ENCODE measurements at places on chromosomes 3 and 15. TPM values are rescaled to one million over a fixed set of nuclear protein-coding genes. Genes with fewer than 3 reads are reported as not detected.

GRCh38 chr3:158312560-158313141, 202.8 kb downstream of the RSRC1 start:
- H3K4me1 ChIP-seq = no peaks in the 10 kb centered on the region
- no peak overlapping the region for H3K27ac ChIP-seq
- DNase-seq = no peak
- H3K4me3 ChIP-seq = no peak overlapping the region
- no peaks in the 10 kb centered on the region for H3K27me3 ChIP-seq

Gene NMNAT3
- total RNA-seq = 4.6 TPM

Gene ZNF620
- 7.0 TPM for total RNA-seq

Gene GHSR
- total RNA-seq = not detected

- no peak overlapping the region for H3K4me3 ChIP-seq
- no peaks in the 10 kb centered on the region for H3K4me1 ChIP-seq
- H3K27me3 ChIP-seq = no peaks in the 10 kb centered on the region
- no peak for DNase-seq
Measured at GRCh38 chr3:6644070-6644929, 216.6 kb upstream of the GRM7 start.

Gene SUSD5
- total RNA-seq = 1.1 TPM

GRCh38 chr3:5800965-5801364, 613.5 kb downstream of the EDEM1 start:
- no peaks in the 10 kb centered on the region for H3K27me3 ChIP-seq
- H3K4me1 ChIP-seq = no peaks in the 10 kb centered on the region
- no peak overlapping the region for H3K4me3 ChIP-seq
- no peak for DNase-seq
- no peak overlapping the region for H3K27ac ChIP-seq

DNA sequence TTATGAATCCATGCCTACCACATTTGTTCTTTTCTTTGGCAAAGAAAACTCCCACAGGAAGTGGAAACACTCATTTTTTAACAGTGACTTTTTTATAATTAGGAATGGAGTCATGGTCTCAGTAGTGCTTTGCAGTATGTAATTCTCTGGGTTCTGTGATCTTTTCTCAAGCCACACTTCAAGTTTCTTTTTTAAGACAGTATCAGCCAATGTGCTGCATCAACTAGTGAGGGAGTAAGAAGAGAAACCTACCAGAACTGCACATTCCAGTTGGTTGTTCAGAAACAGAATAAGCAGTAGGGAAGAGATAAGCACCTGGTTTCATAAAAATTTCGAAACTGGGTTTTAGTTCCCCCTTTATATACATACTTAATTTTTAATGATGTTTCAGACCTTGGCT, 126.3 kb downstream of the FOXB1 start:
- no peak for DNase-seq
- no peaks in the 10 kb centered on the region for H3K27me3 ChIP-seq
- H3K27ac ChIP-seq = no peak overlapping the region
- H3K4me3 ChIP-seq = no peak overlapping the region
- peaks cover 3% of the 10 kb centered on the region for H3K4me1 ChIP-seq

Gene MST1R
- total RNA-seq = 46.2 TPM

DNA sequence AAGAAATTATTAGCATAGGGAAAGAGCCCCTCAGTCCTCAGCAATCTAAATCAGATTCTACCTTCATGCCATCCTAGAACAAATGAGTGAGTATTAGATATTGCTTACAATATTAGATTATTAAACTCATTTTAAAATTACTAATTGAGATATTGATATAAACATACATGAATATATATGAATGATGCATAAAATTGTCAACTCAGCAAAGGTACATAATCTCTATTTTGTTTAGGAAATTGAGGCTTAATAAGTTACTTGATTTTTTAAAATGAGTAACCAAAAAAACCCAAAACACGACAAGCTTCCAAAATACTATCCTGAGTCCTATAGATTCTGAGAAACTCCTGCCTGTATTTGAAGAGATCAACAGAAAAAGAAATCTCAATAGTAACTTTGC, 297.7 kb upstream of the TMCO5A start:
- no peaks in the 10 kb centered on the region for H3K36me3 ChIP-seq
- no peak for DNase-seq
- H3K27ac ChIP-seq = no peak overlapping the region

- H3K4me1 ChIP-seq = no peaks in the 10 kb centered on the region
- H3K36me3 ChIP-seq = no peaks in the 10 kb centered on the region
- no peak overlapping the region for H3K27ac ChIP-seq
- no peak overlapping the region for H3K4me3 ChIP-seq
- no peak for DNase-seq
- H3K27me3 ChIP-seq = no peaks in the 10 kb centered on the region
Measured at GRCh38 chr3:157459706-157460105, 23.1 kb downstream of the PTX3 start.

DNA sequence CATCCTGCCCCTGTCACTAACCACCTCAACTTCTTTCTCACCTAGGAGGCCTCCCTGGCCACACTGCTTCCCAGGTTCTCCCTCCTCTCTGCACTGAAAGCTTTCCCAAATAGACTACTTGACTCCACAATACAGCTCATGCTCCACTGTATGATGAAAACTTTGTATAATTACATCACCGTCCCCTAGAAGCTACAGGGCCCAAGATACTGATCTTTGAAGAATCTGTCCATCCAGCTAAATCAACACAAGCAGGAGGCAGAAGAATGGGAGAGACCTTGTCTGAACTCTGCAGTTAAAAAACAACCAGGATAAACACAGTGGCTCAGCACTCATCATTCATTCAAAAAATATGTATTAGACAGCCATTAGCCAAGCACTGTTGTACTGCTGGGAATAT, 26.4 kb upstream of the RPS17 start:
- no peaks in the 10 kb centered on the region for H3K27me3 ChIP-seq
- no peak for DNase-seq
- no peak overlapping the region for H3K4me3 ChIP-seq
- H3K27ac ChIP-seq = no peak overlapping the region
- no peaks in the 10 kb centered on the region for H3K4me1 ChIP-seq

Gene THRB
- 19.7 TPM for total RNA-seq

Gene ACTRT3
- 1.2 TPM for total RNA-seq

GRCh38 chr3:4355401-4356219, 52.4 kb downstream of the SETMAR start:
- no peaks in the 10 kb centered on the region for H3K36me3 ChIP-seq
- H3K27me3 ChIP-seq = no peaks in the 10 kb centered on the region
- H3K4me3 ChIP-seq = no peak overlapping the region
- DNase-seq = no peak

- no peaks in the 10 kb centered on the region for H3K27me3 ChIP-seq
- H3K27ac ChIP-seq = no peak overlapping the region
- H3K4me1 ChIP-seq = no peaks in the 10 kb centered on the region
- peaks cover 34% of the 10 kb centered on the region for H3K36me3 ChIP-seq
- no peak for DNase-seq
Measured at GRCh38 chr3:120393243-120393642, 44.1 kb upstream of the LRRC58 start.

- H3K27ac ChIP-seq = no peak overlapping the region
- H3K4me3 ChIP-seq = no peak overlapping the region
- no peaks in the 10 kb centered on the region for H3K27me3 ChIP-seq
- H3K4me1 ChIP-seq = no peaks in the 10 kb centered on the region
- no peak for DNase-seq
Measured at GRCh38 chr3:56870436-56870835, 68.7 kb upstream of the ARHGEF3 start.

Gene NANOGP8
- not detected for total RNA-seq

Gene ATOSA
- 42.5 TPM for total RNA-seq

Gene SELENOT
- 118 TPM for total RNA-seq

DNA sequence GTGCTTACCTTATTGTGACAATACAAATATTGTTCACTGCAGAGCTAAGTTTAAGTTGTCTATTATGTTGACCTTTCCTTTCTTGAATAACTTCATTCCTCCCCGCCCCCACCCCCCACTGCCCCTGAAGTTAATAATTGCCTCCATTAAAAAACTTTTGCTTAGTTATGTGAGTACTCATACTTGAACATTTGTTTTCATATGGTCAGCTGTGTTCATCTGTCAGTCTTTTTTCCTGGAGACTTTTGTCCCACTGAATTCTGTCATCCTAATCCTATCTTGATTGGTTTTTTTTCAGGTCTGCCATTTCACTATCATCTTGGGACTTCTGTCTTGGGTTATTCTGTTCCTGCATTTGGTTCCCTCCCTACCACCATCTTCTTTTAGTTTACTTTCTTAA, 8.5 kb downstream of the SLC25A36 start:
- peaks cover 26% of the 10 kb centered on the region for H3K4me1 ChIP-seq
- no peak overlapping the region for H3K27ac ChIP-seq
- no peaks in the 10 kb centered on the region for H3K27me3 ChIP-seq
- no peak for DNase-seq

Gene EPHA6
- total RNA-seq = not detected

- H3K4me3 ChIP-seq = no peak overlapping the region
- no peak overlapping the region for H3K27ac ChIP-seq
- no peaks in the 10 kb centered on the region for H3K4me1 ChIP-seq
- DNase-seq = no peak
- H3K27me3 ChIP-seq = no peaks in the 10 kb centered on the region
- H3K36me3 ChIP-seq = no peaks in the 10 kb centered on the region
Measured at GRCh38 chr15:88661761-88662556, 23.1 kb downstream of the ISG20 start.

GRCh38 chr15:100448481-100448880, 80.3 kb downstream of the CERS3 start:
- no peaks in the 10 kb centered on the region for H3K36me3 ChIP-seq
- H3K4me3 ChIP-seq = no peak overlapping the region
- no peak overlapping the region for H3K27ac ChIP-seq
- no peaks in the 10 kb centered on the region for H3K27me3 ChIP-seq
- H3K4me1 ChIP-seq = no peaks in the 10 kb centered on the region

Gene CRYBG3
- total RNA-seq = 25.5 TPM

- H3K36me3 ChIP-seq = no peaks in the 10 kb centered on the region
- no peak overlapping the region for H3K4me3 ChIP-seq
- H3K27me3 ChIP-seq = peaks cover 6% of the 10 kb centered on the region
- H3K27ac ChIP-seq = no peak overlapping the region
Measured at GRCh38 chr15:81752974-81753373, 292.8 kb downstream of the MEX3B start.

- no peaks in the 10 kb centered on the region for H3K36me3 ChIP-seq
- no peak for DNase-seq
- H3K27ac ChIP-seq = no peak overlapping the region
- peaks cover 4% of the 10 kb centered on the region for H3K4me1 ChIP-seq
Measured at GRCh38 chr3:65875393-65876027, 163.2 kb downstream of the MAGI1 start.

- H3K27me3 ChIP-seq = no peaks in the 10 kb centered on the region
- H3K4me3 ChIP-seq = no peak overlapping the region
- no peaks in the 10 kb centered on the region for H3K36me3 ChIP-seq
Measured at GRCh38 chr15:56744701-56745683, 11.7 kb upstream of the ZNF280D start.

GRCh38 chr3:46979958-46980497, 562 bp downstream of the NBEAL2 start:
- peak overlapping the region; percentile 91 for H3K27ac ChIP-seq
- DNase-seq = peak; percentile 75
- peak overlapping the region; percentile 78 for H3K4me3 ChIP-seq
- no peaks in the 10 kb centered on the region for H3K36me3 ChIP-seq
- H3K4me1 ChIP-seq = peaks cover 47% of the 10 kb centered on the region
- H3K27me3 ChIP-seq = no peaks in the 10 kb centered on the region

Gene FBXO45
- 8.2 TPM for total RNA-seq

GRCh38 chr3:168029705-168030104, 66.0 kb downstream of the GOLIM4 start:
- peaks cover 76% of the 10 kb centered on the region for H3K36me3 ChIP-seq
- H3K27ac ChIP-seq = no peak overlapping the region
- no peaks in the 10 kb centered on the region for H3K27me3 ChIP-seq
- DNase-seq = no peak
- no peaks in the 10 kb centered on the region for H3K4me1 ChIP-seq
